ENCODE measurements at places on chromosomes 2 and 18. TPM values are rescaled to one million over a fixed set of nuclear protein-coding genes. Genes with fewer than 3 reads are reported as not detected.

Gene TTN
- total RNA-seq, result 6.7 TPM

- DNase-seq, result no peak
Observed at GRCh38 chr18:63317982-63318888, 1.3 kb downstream of the BCL2 start.

- DNase-seq, result no peak
Observed at GRCh38 chr2:26399771-26400376, 1.8 kb upstream of the DRC1 start.

- no peak for DNase-seq
Observed at GRCh38 chr18:74582642-74583041, 15.0 kb upstream of the ZNF407 start.

Gene ITGB6
- total RNA-seq, result not detected

GRCh38 chr2:146916914-146917313, 927.9 kb upstream of the ACVR2A start:
- DNase-seq, result no peak

GRCh38 chr2:120937686-120938044, 202.0 kb downstream of the GLI2 start:
- no peak for DNase-seq

Gene CYP27C1
- total RNA-seq, result 0.25 TPM

DNA sequence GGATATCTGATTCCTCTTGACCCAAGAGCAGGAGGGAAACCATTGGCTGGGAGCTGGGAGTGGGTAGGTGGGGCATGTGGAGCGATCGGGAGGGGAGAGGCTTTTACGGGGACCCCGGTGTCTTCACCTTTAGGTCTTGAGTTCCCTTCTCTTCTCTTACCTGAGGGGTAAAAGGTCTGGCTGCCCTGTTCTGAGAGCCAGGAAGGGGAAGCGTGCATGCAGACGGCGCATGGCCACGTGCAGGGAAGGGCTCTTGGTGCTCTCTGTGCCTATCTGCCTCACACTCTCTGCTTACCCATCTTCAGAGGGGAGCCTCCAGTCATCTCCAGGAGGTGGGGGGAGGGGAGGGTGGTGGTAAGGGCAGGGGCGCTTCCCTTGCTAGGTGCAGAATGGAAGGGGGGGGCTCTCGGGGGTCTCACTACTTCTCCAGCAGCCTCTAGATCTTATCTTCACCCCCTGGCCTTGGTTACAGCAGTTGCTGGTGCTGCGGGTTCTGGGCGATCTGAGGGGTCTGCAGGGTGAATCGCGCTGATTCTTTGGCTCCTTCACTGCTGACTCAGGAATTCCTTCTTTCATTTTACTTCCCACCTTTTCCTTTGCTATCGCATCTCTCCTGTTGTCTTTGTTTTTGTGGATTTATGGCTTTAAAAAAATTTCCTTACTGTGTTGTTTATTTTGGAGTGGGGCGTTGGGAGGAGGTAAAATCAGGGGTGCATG, 225.8 kb upstream of the HS6ST1 start:
- DNase-seq, result no peak

Gene RAX
- total RNA-seq, result not detected

Gene FBXO48
- total RNA-seq, result 2.8 TPM

GRCh38 chr2:144514616-144515091, 5.3 kb downstream of the ZEB2 start:
- no peak for DNase-seq

- no peak for DNase-seq
Observed at GRCh38 chr2:218811382-218811781, 20.2 kb downstream of the PRKAG3 start.

- DNase-seq, result no peak
Observed at GRCh38 chr2:164560181-164560792, 61.0 kb downstream of the GRB14 start.

DNA sequence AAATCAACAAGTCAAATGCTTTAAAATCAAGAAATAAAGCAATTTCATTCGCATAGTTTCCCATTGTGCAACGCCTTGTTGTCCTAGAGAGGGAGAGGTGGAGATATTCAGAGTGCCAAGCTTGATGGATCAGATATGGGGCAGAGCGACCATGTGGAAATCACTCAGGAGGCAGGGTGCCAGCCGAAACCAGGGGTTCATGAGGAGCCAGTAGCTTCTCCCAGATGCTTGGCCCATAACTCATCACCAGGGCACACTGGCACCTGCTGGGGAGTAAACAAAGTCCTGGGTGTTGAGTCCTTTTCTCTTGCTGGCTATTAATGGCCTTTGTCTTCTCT, 53.0 kb upstream of the ASAP2 start:
- DNase-seq, result no peak

DNA sequence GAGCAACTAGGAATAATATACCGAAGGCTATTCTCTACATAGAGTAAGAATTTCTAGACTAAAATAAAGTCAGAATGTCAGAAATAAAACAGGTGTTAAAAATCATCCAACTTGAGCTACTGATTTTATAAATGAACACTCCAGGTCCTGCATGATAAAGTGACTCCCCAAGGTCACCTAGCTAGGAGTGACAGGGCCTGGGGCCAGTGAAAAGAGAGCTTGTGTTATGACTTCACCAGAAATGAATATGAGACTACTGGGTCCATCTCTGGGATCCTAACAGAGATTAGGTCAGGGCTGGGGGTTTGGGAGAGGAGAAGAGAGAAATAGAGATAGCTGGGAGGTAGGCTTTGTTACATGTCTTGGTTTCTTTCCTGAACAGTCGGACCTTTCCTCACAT, 89.7 kb upstream of the CYP1B1 start:
- no peak for DNase-seq

- DNase-seq, result no peak
Observed at GRCh38 chr2:239271882-239272281, 128.9 kb downstream of the HDAC4 start.

Gene SLC14A1
- 64.0 TPM for total RNA-seq

DNA sequence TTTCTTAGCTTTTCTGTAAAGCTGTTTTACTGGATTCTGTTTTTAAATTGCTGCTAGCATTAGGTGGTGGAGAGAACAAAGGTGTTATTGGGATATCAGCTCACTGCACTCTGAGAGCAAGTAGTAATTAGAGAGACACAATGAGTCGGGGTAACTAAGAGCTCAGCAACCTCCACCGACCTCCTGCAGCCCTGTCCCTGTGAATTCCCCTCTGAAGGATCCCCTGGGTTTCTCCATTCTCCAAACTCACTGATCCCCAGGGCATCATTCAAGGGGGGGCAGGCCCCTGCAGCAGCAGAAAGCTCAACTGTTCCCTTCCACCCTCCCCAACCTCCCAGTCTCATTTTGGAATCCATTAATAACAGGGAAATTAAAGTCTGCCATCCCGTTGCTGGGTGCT, 73.0 kb downstream of the MTCL1 start:
- DNase-seq, result peak; percentile 3

Gene RNASEH1
- 16.2 TPM for total RNA-seq

All from dorsolateral prefrontal cortex (tissue), 122 donors.